PC-3 (cell line): ENCODE measurements at places on chromosomes 11 and 22.

DNA sequence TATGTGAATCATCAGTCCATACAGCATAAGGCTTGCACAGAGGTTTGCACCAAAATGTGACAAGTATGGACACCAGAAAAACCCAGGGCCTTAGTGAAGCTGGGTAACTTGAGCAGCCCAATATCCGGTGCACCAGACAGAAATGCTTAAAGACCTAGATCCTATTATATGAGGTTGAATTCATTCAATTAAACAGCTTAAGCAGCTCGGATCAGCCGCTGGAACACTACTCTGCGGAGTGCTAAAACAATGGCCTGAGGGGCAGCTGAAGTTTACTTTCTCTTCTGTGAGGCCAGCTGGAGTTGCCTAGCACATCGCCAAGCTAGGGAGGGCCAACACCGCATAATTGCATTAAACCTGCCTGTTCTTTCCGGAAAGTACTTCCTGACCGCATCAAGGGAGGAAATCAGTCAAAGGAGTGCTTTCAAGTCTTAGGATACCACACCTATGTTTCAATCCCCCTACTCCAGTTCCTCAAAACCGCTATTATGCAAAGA, 17.0 kb upstream of the FAM181B start:
- H3K27ac ChIP-seq, result no peak overlapping the region
- DNase-seq, result no peak
- H3K27me3 ChIP-seq, result peaks cover 29% of the 10 kb centered on the region; the same call in 1 of the 2 replicates
- no peaks in the 10 kb centered on the region for H3K4me1 ChIP-seq
- H3K36me3 ChIP-seq, result no peaks in the 10 kb centered on the region

GRCh38 chr11:33147559-33147958, 13.7 kb downstream of the CSTF3 start:
- H3K27ac ChIP-seq, result no peak overlapping the region
- H3K4me1 ChIP-seq, result peaks cover 11% of the 10 kb centered on the region
- H3K36me3 ChIP-seq, result peaks cover 26% of the 10 kb centered on the region
- no peak overlapping the region for H3K4me3 ChIP-seq
- H3K27me3 ChIP-seq, result no peaks in the 10 kb centered on the region

- peak overlapping the region; percentile 89 for H3K4me3 ChIP-seq
- H3K27ac ChIP-seq, result peak overlapping the region; percentile 86
- DNase-seq, result peak; percentile 84
- H3K27me3 ChIP-seq, result no peaks in the 10 kb centered on the region
- peaks cover 29% of the 10 kb centered on the region for H3K4me1 ChIP-seq
Measured at GRCh38 chr11:67240576-67241389, 25.5 kb upstream of the GRK2 start.

DNA sequence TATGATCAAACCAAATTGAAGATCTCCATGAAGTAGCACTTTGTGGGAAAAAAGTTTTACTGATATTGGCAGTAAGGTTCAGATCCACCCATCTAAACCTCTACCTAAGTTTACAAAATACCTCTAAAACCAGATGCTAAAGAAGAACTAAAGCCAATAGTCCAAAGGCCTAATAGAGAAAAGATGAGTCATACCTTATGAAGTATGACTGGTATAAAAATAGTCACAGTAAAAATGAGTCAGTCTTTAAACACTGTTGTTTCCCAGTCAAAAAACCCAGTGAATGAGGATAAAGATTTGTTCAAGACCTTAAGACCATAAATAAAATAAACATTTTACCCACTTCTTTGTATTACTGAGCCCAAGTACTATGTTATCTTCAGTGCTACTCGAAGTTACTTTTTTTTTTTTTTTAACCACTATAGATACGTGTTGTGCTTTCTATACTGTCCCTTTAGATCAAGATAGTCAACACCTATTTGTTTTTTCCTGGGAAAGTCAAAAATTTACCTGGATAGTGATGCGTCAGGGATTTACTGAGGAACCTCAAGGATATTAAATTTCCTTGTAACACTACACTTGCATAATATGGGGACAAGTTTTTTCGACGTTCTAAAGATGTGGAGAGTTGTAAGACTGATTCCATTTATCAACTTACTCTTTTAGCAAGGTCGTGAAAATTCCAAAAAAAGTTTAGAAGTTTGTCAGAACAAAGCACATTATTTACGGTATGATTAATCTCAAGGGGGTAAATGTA, 87.3 kb downstream of the CCDC73 start:
- peak overlapping the region; percentile 98 for H3K27ac ChIP-seq
- H3K4me3 ChIP-seq, result peak overlapping the region; percentile 53
- H3K4me1 ChIP-seq, result peaks cover 36% of the 10 kb centered on the region
- DNase-seq, result peak; percentile 85
- H3K36me3 ChIP-seq, result no peaks in the 10 kb centered on the region
- no peaks in the 10 kb centered on the region for H3K27me3 ChIP-seq

- no peaks in the 10 kb centered on the region for H3K4me1 ChIP-seq
- no peak overlapping the region for H3K4me3 ChIP-seq
- no peaks in the 10 kb centered on the region for H3K36me3 ChIP-seq
- H3K27me3 ChIP-seq, result peaks cover 13% of the 10 kb centered on the region; the same call in 1 of the 2 replicates
- H3K27ac ChIP-seq, result no peak overlapping the region
Measured at GRCh38 chr11:45606514-45607281, 58.7 kb downstream of the CHST1 start.

DNA sequence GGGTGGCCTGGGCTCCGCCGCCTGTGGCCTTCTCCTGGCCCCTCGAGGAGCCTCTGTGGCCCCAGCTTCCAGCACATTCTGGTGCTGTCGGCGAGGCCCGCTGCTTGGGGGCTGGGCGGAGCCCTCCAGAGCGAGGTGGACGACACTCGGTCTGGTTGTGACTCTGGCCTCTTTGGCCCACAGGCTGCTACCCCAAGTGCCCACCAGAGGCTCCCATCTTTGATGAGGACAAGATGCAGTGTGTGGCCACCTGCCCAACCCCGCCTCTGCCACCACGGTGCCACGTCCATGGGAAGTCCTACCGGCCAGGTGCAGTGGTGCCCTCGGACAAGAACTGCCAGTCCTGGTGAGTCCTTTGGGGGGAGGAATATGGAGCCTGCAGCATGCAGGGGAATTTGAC, 22.4 kb downstream of the MUC5AC start:
- no peaks in the 10 kb centered on the region for H3K27me3 ChIP-seq
- no peaks in the 10 kb centered on the region for H3K4me1 ChIP-seq
- H3K36me3 ChIP-seq, result no peaks in the 10 kb centered on the region
- DNase-seq, result no peak
- H3K27ac ChIP-seq, result no peak overlapping the region

- H3K4me1 ChIP-seq, result no peaks in the 10 kb centered on the region
- H3K4me3 ChIP-seq, result no peak overlapping the region
- H3K27ac ChIP-seq, result no peak overlapping the region
Measured at GRCh38 chr11:117868815-117869561, 7.5 kb downstream of the FXYD6 start.

DNA sequence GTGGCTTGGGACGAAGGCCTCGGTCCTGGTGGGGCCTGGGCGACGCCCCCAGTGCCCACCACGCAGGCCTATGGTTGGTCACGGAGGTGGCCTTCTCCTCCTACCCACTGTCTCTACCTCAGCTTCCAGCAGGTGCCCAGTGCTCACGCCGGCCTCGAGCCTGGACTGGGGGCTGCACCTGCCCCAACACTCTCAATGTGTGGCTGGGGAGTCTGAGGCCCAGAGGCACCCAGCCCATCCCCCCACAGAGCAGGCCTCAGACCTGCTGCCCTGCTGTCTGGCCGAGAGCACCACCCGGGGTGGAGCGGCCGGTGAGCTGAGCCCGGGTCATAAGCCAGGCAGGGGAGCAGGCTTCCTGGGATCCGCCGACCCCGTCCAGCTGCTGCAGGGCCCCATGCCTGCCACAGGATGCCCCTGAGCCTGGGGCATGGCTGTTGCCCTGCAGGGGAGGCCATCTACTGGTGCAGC, 28.6 kb upstream of the MUC5AC start:
- H3K4me3 ChIP-seq, result no peak overlapping the region
- no peaks in the 10 kb centered on the region for H3K4me1 ChIP-seq
- H3K27me3 ChIP-seq, result no peaks in the 10 kb centered on the region
- no peak for DNase-seq
- H3K27ac ChIP-seq, result no peak overlapping the region
- H3K36me3 ChIP-seq, result no peaks in the 10 kb centered on the region

- no peaks in the 10 kb centered on the region for H3K36me3 ChIP-seq
- H3K4me3 ChIP-seq, result peak overlapping the region; percentile 81
- peak overlapping the region; percentile 63 for H3K27ac ChIP-seq
- H3K27me3 ChIP-seq, result no peaks in the 10 kb centered on the region
- H3K4me1 ChIP-seq, result peaks cover 51% of the 10 kb centered on the region
- no peak for DNase-seq
Measured at GRCh38 chr22:46043339-46043738, 66.4 kb upstream of the WNT7B start.

GRCh38 chr22:33766091-33766490, 154.2 kb downstream of the LARGE1 start:
- no peak overlapping the region for H3K4me3 ChIP-seq
- no peaks in the 10 kb centered on the region for H3K36me3 ChIP-seq
- DNase-seq, result no peak
- H3K4me1 ChIP-seq, result no peaks in the 10 kb centered on the region

- H3K27ac ChIP-seq, result no peak overlapping the region
- DNase-seq, result peak; percentile 87
- H3K4me3 ChIP-seq, result no peak overlapping the region
- H3K27me3 ChIP-seq, result no peaks in the 10 kb centered on the region
- peaks cover 7% of the 10 kb centered on the region; the same call in 1 of the 2 replicates for H3K36me3 ChIP-seq
Measured at GRCh38 chr11:104946907-104947306, 21.5 kb downstream of the CASP4 start.

- H3K4me1 ChIP-seq, result peaks cover 36% of the 10 kb centered on the region
- no peaks in the 10 kb centered on the region for H3K27me3 ChIP-seq
- peak overlapping the region; percentile 81 for H3K4me3 ChIP-seq
- peak overlapping the region; percentile 20 for H3K27ac ChIP-seq
- H3K36me3 ChIP-seq, result no peaks in the 10 kb centered on the region
Measured at GRCh38 chr11:75815345-75816168, 547 bp downstream of the UVRAG start.
